HS-27A (cell line): ENCODE measurements at places on chromosomes 16 and 17.

DNA sequence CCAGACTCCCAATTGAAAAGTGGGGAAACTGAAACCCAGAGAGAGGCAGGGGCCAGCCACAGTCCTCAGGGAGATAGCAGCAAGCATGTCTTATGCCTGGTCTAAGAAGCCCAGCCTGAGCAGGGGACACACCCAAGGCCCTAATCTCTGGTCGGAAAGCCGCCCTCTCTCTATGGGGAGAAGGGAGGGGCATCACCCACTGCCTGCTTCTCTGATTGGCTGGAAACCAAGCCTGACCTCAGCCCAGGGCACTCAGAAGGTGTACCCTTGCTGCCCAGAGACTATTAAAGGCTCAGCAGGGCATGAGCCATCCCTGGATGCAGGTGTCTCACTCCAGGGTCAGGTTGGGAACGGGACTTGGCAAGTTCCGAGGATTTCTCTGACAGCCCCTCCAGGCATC is 5.7 kb upstream of the KRT13 start:
- DNase-seq, result no peak

DNA sequence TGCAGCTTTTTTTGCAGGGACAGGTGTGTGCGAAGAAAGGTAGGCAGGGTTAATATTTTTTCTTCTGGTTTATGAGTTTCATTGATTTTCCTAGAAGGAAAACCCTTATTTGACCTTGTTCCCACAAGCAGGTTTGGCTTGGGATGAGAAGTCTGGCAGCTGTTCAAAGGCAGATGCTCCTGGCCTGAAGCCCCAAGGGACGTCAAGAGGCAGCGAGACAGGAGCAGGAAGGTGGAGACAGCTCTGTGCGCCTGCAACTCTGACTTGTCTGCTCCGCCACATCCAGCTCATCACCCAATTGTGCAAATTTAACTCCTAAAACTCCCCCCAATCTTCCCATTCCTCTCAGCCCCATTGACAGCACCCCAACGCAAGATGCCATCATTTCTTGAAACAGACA is 136.8 kb upstream of the XYLT1 start:
- no peak for DNase-seq

DNA sequence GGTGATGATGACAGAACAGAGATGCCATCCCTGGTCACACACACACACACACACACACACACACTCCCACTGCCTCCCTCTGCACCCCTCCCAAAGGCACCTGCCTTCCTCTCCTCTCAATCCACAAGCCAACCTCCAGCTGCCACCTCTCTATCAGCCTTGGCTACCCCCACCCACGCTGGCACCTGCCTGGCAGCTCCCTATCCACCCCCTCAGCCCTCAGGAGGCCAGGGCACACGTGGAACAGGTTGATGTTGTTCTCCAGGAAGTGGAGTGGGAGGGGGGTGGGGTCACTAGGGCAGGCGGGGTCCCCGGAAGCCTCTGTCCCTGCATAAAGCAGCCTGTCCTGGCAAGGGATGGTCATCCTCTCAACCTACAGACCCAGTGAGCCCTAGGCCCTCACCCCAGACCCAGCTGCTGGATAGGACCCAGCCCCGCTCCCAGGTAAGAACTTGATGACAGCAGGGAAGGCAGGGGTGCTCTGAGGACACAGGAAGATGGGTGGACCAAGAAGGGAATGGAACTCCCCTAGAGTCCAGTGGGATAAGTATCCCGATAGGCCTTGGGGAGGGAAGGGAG is at the start of gene GSDMA:
GSDMA (plus strand) TSS at position 363 of the 579 bp plus-strand sequence. CDS start 2,684 bp downstream, outside the sequence.
- no peak for DNase-seq

- no peak for DNase-seq
Observed at GRCh38 chr16:1169285-1170075, 16.6 kb downstream of the CACNA1H start.

GRCh38 chr16:66070140-66070917 is 296.2 kb upstream of the CDH5 start:
- DNase-seq, result no peak

- DNase-seq, result no peak
Observed at GRCh38 chr16:17769065-17769464, 298.3 kb upstream of the XYLT1 start.

- no peak for DNase-seq
Observed at GRCh38 chr17:15371376-15372130, 30.2 kb upstream of the TEKT3 start.

GRCh38 chr16:46717692-46718091 is 28.2 kb downstream of the ORC6 start:
- DNase-seq, result no peak

DNA sequence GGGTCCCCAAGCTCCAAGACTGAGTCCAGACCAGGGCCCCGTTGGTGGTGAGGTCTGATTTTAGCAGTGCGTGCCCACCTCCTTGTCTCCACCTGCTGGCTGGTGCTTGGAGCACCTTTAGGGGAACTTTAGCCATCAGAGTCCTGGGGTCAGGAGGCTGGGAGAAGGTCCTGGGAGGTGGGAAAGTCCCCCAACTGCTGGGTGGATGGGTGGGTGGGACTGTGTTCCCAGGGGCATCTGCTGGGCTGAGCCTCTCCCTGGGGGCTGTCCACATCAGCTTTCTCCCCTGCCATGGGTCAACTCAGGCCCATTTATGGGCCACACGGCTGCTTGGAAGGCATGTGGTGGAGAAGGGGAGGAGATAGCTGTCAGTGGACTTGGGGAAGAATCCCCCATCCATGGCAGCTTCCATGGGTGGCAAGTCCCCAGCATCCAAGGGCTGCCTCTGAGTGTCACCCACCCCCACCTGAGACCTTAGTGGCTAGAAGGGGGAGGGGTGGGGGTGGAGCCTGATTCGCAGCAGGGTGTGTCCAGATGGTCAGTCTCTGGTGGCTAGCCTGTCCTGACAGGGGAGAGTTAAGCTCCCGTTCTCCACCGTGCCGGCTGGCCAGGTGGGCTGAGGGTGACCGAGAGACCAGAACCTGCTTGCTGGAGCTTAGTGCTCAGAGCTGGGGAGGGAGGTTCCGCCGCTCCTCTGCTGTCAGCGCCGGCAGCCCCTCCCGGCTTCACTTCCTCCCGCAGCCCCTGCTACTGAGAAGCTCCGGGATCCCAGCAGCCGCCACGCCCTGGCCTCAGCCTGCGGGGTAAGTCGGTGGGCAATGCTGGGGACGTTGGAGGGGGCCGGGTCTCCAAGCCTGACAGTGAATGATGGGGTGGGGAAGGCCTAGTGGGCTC is at the start of gene TRPV2:
TRPV2 (plus strand) TSS at position 541 of the 894 bp plus-strand sequence. CDS start 2,098 bp downstream, outside the sequence.
- no peak for DNase-seq
